ENCODE measurements at places on chromosomes 1 and 21. TPM values are rescaled to one million over a fixed set of nuclear protein-coding genes. Genes with fewer than 3 reads are reported as not detected.

ATP1A2 gene
- total RNA-seq: 0.15 TPM

GPN2 gene
- total RNA-seq: 41.9 TPM

GUCA2B gene
- total RNA-seq: not detected

- H3K4me3 ChIP-seq: no peak overlapping the region
- H3K27ac ChIP-seq: no peak overlapping the region
- H3K4me1 ChIP-seq: no peaks in the 10 kb centered on the region
- no peaks in the 10 kb centered on the region for H3K36me3 ChIP-seq
- no peaks in the 10 kb centered on the region for H3K27me3 ChIP-seq
Measured at GRCh38 chr1:245715291-245715701, 560.5 kb downstream of the KIF26B start.

DNA sequence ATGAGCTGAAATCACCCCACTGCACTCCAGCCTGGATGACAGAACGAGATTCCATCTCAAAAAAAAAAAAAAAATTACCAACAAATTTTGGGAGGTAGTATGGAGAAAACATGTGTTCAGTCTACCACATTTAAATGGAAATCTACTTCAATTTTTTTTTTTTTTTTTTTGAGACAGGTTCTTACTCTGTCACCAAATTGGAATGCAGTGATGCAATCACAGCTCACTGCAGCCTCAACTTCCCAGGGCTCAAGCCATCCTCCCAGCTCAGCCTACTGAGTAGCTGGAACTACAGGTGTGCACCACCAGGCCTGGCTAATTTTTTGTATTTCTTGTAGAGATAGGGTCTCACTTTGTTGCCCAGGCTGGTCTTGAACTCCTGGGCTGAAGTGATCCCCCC lies 82.1 kb downstream of the GFI1 start:
- no peak for DNase-seq
- H3K4me3 ChIP-seq: no peak overlapping the region
- H3K27ac ChIP-seq: no peak overlapping the region

GRCh38 chr1:55896210-55896609 lies 681.0 kb upstream of the USP24 start:
- H3K4me3 ChIP-seq: no peak overlapping the region
- no peak for DNase-seq
- no peaks in the 10 kb centered on the region for H3K27me3 ChIP-seq

DNA sequence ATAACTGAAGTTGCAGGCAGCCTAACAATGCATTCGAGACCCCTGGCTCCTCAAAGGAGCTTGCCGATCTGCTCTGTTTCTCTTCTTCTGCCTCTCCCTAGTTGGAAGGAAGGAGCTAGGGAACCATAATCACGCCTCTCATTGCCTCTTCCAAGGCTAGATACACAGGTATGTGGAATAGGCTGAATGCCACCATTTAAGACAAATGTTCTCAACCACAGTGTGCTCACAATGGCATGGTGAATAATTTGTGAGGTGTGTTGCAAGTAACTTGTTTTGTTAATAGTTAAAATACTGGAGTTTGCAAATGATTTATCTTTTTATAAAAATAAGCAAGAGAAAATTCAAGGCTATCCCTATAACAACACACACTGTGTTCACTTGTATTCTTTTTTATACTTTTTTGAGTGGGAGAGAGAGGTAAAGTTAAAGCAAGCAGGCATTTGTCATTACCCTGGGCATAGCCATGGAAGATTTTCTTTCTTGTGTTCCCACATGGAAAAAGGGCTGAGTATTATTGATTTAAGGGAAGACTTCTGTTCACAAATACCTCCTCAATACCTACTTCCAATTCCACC lies 45.4 kb upstream of the SYT6 start:
- no peaks in the 10 kb centered on the region for H3K4me1 ChIP-seq
- H3K36me3 ChIP-seq: no peaks in the 10 kb centered on the region
- no peak overlapping the region for H3K4me3 ChIP-seq
- H3K27ac ChIP-seq: no peak overlapping the region
- H3K27me3 ChIP-seq: no peaks in the 10 kb centered on the region
- no peak for DNase-seq

- no peaks in the 10 kb centered on the region for H3K27me3 ChIP-seq
- peaks cover 8% of the 10 kb centered on the region for H3K36me3 ChIP-seq
- H3K4me1 ChIP-seq: no peaks in the 10 kb centered on the region
Measured at GRCh38 chr1:38846210-38846609, 13.4 kb downstream of the RRAGC start.

- no peaks in the 10 kb centered on the region for H3K36me3 ChIP-seq
- H3K27ac ChIP-seq: no peak overlapping the region
- no peak overlapping the region for H3K4me3 ChIP-seq
- DNase-seq: no peak
- H3K27me3 ChIP-seq: no peaks in the 10 kb centered on the region
Measured at GRCh38 chr21:32309906-32310460, 11.3 kb downstream of the MRAP start.

All from Panc1 (cell line).